ENCODE measurements at places on chromosomes 4 and X. TPM values are rescaled to one million over a fixed set of nuclear protein-coding genes. Genes with fewer than 3 reads are reported as not detected.

DNA sequence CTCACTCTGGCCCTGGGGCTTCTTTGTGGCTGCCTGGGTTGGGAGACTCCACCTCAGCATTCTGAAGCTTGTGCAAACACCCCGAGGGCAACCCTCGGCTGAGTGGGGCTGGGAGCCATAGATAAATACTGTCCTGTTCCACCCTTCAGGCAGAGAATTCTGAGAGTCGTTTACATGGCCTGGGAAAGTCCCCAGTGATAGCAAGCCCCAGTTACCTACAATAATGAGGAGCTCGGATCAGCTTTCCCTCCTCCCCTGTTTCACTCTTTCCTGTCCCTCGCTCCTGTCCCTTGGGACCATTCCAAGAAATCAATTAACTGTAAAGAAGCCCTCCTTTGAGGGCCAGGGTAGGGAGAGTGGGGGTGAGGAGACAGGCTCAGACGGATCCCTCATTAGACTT is 31.6 kb upstream of the DDX3X start:
- DNase-seq, result no peak

DNA sequence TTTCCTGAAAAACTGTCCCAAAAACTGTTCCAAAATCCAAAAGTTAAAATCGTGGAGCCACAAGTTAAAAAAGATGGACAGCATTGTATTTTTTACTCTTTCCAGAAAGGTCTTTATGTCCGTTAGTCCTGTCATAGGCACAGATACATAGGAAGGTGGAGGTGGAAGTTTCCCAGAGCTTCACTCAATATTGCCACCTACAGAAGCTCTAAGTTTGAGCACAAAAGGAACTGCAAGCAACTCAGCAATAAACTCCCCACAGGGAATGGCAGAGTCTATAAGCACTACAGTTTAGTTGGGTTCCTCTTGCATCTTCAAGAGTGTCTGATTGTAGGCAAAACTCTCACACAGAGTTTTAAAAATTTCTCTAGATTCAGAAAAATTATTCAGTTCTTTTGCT is 22.0 kb upstream of the UGT2B4 start:
- DNase-seq, result no peak

DNA sequence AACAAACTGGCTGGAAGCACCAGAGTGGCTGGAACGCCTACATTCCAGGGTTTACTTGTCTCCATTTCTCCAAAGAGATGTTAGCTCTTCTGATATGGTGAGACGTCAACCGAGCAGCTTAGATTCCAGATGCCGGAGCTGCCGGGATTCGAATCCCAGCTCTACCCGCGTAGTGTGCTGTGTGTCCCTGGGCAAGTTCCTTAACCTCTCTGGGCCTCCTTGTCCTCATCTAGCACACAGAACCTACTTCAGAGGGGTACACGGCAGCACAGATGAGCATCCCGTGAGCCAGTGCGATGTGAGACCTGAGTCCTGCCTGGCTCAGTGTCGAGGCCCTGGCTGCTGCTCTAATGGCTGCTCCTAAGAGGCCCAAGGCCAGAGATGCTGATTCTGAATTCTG is 60.1 kb downstream of the ABLIM2 start:
- no peak for DNase-seq

PPP2R2C gene
- not detected for total RNA-seq

GPRASP1 gene
- total RNA-seq, result 5.9 TPM
